GM13977 (cell line): ENCODE measurements at places on chromosomes 3 and 15.

DNA sequence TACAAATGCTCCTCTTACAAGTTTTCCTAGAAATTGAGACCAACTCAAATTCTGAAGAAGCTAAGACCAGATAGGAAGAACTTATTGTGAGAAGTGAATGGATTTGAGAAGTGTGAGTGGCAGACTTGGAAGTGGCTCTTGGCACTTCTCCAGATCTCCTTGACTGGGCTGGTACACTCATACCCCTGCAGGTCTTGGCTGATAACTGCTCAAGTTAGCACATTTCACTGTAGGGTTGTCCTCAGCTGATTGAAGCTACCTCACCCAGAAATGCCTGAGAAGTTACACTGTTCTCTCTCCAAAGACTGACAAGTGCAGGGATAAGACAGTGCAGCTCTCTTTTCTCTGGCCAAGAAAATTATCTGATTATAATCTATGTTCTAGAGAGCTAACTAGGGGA lies 16.5 kb upstream of the CLDN1 start:
- no peak for DNase-seq

- no peak for DNase-seq
Measured at GRCh38 chr15:67296684-67297083, 42.1 kb downstream of the IQCH start.

- no peak for DNase-seq
Measured at GRCh38 chr3:34504366-34504765, 705.9 kb downstream of the PDCD6IP start.

- no peak for DNase-seq
Measured at GRCh38 chr3:11323813-11324212, 51.6 kb downstream of the ATG7 start.

DNA sequence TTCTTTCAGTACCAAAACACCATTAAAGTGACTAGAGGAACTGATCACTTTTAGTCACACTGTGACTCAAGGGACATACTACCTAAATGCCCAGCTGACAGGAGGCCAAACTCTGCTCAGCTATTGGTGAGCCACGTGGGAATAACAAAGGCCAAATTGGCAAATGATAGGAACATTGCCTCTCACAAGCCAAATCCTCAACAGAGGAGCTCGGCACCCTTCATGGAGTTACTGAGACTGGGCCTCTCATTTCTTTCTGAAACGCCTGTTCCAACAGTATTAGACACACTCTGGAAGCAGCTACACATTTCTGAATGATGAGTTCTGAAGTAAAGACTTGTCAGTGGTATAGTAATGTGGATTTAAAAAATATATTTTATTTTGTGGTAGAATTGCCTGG lies 166.0 kb upstream of the COL8A1 start:
- DNase-seq = no peak

DNA sequence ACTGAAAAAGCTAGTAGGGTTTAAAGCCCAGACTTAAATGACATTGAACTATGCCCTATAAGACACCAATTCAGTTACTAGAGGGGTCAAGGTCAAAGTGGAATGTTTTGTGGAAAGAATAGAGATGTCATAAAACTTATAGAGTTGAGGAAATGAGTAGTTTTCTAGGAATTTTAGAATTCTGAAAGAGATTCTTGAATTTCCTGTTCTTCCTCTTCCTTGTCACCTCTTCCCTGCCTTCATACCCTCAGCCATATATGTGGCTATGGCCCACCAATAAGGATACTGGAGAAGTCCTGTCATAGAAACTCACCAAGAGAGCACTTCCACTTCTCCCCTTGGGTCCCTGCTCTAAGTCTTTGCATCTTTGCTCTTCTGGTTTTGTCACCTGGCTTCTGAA lies 104.9 kb upstream of the TGFBR2 start:
- DNase-seq = no peak

DNA sequence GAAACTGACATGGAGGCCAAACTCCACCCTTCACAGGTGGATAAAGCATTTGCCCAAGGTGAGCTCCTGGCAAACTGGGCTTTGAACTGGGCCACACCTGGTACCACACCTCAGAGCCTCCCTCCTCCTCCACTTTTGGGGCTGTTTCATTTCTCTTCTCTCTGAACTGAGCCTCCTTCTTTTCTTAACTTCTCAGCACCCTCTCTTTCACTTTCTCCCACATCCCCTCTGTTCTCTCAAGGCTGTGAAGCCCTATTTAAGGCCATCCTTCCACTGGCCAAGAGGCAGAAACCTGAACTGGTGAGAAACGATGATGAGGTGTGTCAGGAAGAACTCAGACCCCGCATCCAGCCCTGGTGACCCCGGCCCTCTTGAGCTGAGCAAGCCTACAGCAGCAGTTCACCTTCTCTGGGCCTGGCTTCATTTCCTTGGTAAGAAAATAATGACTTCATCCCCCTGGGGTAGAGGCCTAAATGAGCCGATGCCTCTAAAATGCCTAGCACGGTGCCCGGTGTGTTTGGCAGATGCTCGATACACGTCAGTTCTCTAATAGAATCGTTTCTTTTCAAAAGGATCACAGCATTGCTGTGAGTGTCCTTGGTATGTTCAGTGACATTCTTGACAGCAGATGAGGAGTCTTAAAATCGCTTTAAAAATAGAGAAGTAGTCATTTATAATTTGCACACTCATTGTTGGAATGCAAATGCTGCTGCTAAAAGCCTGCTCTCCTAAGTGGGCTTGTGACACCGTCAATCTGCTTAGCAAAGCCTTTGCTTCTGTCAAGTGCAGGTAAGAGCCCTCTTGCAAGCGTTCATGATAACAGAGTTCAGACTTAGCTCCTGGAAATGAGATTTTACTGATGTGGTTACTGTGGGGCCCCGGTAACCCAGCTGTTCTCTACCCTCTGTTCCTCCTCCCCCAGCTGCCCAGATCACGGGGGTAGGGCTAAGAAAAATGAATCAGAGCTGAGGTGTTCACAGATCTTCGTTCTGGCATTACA lies 97.7 kb upstream of the ATP2B2 start:
- peak; percentile 58 for DNase-seq

DNA sequence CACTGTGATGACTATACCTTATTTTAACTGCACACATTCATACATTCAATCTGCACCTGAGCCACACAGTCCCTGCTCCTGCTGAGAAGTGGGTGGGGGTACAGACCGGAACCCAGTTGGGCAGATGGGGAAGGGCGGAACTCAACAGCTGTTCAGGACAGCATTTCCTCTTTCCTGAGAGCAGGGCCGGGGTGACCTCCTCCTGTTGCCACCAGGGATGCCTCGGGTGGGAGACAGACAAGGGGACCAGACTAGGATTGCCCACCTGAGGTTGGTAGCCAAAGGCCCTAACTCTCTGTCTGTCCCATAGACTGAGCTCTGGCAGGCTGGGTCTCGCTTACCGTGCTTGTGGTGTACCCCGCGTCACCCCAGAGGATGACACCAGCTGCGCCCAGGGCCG lies 3.9 kb downstream of the HYAL2 start:
- DNase-seq = no peak

DNA sequence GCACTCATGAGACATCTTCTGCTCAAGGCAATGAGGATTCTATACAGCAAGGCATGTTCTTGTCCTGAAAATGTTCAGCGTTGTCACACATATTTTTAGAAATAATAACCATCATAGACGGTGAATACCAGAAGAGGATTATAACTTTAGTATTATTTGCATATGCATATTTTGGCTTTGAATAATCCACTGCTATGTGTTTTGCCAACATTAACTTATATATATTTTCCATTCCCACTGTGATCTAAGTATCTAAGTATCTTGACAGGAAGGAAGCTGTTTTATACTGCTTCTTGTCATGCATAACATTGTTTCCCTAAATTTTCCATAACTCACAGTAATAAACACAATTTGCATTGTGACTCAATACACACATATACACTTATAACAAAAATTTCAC lies 509.5 kb downstream of the TBL1XR1 start:
- DNase-seq = no peak

DNA sequence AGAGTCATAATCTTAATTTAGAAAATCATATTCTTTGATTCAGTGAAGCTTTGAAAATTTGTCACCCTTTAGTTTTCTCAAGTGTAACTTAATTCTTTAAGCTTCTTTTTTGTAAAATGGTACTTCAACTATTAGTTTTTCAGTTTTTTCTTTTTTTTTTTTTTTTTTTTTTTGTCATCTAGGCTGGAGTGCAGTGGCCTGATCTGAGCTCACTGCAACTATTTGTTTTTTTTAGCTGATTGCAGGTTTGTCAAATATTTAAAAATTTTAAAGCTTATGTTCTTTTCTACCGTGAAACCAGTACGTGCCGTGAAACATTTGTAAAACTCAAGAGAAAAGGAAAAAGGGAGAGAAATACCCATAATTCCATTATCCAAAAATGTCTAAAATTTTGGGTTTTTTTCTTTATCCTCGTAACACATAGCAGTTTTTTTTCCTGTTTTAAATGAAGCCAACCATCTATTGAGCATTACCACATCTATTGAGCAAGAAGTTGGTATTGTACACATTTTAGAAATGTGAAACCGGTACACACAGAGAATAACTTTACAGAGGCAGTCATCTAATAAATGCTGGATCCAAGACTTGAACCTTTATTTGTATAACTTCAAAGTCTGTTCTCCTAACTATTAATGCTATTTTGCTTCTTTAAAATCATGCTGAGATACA lies 25.7 kb downstream of the ECT2 start:
- DNase-seq = no peak

DNA sequence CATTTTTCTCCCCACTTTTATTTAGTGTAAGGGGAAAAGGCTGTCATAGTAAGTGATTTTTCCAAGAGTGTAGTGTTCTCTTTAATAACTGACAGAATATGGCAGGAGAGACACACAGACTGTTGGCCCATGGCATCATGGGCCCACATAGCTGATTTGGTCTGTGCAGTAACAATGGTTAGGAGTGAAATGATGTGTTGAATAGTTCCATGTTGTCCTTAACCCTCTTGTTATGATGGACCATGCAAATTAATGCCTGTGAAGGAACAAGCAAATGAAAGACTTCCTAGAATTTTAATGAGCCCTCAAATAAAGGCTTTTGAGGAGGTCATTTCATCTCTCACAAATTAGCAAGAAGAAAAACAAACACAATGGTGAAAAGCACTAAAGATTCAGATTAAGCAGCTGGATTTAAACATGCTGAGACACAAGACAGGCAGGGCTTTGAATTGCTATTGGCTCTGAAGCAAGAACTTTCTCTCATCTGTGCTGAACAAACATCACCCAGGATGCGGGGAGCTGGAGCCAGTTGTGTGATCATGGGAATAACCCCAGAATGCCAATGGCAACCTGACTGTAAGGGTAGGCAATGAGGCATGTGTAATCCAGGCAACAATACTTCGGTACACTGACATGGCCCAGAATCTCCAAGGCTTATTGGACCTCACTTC lies 136.7 kb upstream of the VEPH1 start:
- no peak for DNase-seq

- no peak for DNase-seq
Measured at GRCh38 chr3:170746175-170746942, 123.6 kb downstream of the RPL22L1 start.

- peak; percentile 12 for DNase-seq
Measured at GRCh38 chr3:60017631-60018030, 967.8 kb upstream of the CFAP20DC start.

- DNase-seq = no peak
Measured at GRCh38 chr3:165753560-165753959, 83.7 kb downstream of the BCHE start.

- peak; percentile 71 for DNase-seq
Measured at GRCh38 chr15:75349851-75350588, 3.2 kb downstream of the NEIL1 start.
